ENCODE measurements at places on chromosomes 6 and 20.

GRCh38 chr6:130120731-130121130 lies 102.0 kb downstream of the SAMD3 start:
- no peak for DNase-seq

- DNase-seq = no peak
Measured at GRCh38 chr20:21529863-21530262, 16.0 kb upstream of the NKX2-2 start.

DNA sequence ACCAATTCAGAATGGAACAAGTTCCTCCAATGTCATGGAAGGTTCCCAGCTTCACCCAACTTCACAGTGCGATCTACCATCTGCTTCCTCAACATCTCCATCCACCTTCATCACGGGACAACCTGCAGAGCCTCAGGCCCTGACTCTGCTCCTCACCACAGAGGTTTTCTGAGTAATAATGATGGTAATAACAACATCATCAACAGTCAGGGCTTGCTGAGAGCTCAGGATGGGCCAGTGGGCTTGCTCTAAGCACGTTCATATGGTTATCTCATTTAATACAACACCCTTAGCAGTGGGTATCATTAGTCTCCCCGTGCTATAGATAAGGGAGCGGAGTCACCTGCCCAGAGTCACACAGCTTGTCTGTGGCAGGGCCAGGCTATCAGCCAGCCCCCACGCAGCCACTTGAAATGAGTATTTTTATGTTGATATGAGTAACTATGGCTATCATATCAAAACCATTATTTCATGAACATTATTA lies 38.6 kb downstream of the PREX1 start:
- no peak for DNase-seq

- no peak for DNase-seq
Measured at GRCh38 chr6:129110690-129111343, 227.9 kb downstream of the LAMA2 start.

Data from right lobe of liver (tissue), 6 donors.